Stimulated activated CD4-positive, alpha-beta T cell treated with anti-CD3 and anti-CD28 coated beads, Interleukin-4, amount 100 ng/mL, for 48 hours (primary cell): ENCODE measurements at places on chromosomes 4 and X.
A peak's percentile ranks its signal among the peaks of the same experiment; 100 is the strongest.

GRCh38 chrX:71846429-71846828 is 64.2 kb upstream of the NHSL2 start:
- DNase-seq: no peak

DNA sequence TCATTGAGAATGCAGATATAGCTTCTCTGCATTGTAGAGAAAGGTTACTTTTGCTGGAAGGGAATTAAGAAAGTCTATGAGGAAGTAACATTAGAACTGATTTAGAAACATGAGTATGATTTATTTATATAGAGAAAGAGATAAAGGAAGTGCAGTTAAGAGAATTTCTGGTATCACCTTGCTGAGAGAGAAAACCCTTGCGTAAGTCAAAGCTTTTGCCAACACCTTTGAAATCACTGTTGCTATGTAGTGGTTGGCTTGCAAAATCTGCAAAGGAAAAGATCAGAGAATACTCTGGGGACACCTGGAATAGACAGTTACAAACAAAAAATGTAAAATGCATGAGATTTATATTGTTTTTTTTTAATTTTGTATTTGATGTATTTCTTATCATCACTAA is 137.3 kb upstream of the RXFP1 start:
- no peak for DNase-seq

DNA sequence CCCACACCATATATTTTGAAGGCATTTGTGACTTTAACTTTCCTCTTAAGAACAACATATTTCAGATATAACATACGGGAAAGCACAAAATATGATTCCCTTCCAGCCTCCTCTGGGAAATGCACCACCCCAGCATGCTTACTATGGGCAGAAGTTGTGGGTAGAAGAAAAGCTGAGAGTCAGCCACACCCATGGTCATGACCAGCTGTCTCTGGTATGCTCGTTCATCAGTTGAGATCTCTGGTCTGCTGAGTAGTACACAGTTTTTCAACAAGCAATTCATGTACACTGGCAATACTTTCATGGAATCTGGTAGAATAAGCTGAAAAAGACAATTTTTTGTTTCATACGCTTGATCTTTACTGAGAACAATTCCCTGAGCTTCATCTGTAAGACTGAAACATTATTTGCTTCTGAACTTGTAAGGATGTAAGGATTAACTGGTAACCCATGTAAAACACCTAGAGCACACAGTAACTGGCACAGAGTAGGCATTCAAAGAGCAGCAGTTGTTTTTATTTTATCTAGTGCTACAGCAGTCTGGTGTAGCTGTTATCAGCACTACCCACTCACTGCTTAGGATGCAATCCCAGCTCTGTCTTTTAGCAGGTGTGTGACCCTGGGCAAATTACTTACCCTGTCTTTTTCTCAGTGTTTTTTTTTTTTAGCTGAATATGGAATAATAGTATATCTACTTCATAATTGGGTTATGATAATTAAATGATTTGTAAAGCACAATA is 47.6 kb downstream of the METTL14 start:
- no peak for DNase-seq

DNA sequence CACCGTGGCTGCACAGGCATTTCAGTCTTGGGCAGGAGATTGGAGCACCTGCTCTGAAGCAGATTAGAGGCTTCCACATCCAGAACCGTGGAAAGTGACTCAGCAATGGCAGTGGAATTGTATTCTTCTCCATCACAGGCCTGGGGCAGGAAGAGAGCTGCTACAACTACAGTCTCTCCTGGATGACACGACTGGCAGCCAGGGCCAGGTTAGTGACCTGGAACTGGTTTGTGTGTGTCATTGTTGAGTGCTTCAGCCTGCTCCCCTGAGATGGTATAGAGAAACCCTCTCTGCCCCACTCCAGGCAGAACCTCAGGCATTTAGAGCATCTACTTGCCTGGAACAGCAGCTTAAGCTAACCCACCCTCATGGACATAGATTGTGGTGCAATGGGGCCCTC is 596.5 kb upstream of the INTU start:
- no peak for DNase-seq

DNA sequence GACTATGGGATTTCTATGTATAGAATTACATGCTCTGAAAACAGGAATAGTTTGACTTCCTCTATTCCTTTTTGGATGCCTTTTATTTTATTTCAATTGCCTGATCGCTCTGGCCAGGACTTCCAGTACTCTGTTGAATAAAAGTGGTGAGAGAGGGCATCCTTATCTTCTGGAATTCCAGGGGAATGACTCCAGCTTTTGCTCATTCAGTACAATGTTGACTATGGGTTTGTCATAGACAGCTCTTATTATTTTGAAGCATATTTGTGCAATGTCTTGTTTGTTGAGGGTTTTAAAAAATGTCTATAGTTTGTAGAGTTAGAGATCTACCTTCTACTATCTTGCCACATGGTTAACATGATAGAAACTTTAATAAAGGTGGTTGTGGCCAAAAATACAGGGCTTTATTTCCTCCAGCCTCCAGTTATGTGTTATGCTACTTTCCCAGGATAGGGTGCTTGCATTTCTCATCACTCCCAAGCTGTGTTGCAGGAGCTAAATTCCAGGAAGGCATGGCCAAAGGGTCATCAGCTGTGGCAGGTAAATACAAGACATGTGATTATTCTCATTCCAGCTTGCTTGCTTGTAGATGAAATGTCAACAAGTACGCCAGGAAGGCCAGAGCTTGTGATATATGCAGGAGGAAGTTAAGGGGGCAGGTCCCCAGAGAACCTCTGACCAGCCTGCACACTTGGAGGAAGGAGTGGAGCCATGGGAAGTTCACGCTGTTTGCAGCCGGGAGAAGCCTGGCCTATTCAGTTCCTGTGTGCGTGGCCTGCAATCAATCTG is 142.4 kb upstream of the CPXCR1 start:
- no peak for DNase-seq

- DNase-seq: no peak
Measured at GRCh38 chrX:42399632-42400024, 378.3 kb downstream of the PPP1R2C start.

- peak; percentile 1 for DNase-seq
Measured at GRCh38 chrX:9730752-9731151, 34.9 kb downstream of the GPR143 start.

- DNase-seq: no peak
Measured at GRCh38 chr4:165426823-165427222, 48.0 kb downstream of the CPE start.

- DNase-seq: no peak
Measured at GRCh38 chr4:99362768-99363167, 10.2 kb upstream of the ADH1C start.

DNA sequence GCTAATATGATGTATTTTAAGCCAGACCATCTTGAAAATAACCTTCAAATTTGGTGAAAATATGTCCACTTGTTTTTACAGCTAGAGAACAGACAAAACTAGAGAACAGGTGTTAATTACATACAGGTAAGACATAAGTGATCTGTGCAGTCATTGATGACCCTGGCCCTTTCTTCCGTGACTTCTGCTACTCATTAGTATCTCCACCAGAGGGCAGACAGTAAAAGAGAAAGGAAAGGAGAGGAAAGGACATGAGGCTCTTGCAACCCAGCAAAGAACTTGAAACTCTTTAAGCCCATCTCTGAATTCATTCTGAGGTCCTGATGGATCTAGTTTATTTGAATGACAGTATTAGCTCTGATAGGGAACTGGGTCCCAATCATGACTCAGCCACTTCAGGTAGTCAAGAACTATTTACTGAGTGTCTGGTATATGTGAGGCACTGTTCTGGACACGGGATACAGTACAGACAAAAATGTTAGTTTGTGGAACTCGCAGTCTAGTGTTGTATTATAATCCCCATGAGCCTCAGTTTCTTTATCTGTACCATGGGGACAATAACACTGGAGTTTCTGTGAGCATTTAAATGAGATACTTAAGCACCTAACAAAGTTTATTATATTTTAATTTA is 121.0 kb upstream of the TEX13D start:
- DNase-seq: no peak

DNA sequence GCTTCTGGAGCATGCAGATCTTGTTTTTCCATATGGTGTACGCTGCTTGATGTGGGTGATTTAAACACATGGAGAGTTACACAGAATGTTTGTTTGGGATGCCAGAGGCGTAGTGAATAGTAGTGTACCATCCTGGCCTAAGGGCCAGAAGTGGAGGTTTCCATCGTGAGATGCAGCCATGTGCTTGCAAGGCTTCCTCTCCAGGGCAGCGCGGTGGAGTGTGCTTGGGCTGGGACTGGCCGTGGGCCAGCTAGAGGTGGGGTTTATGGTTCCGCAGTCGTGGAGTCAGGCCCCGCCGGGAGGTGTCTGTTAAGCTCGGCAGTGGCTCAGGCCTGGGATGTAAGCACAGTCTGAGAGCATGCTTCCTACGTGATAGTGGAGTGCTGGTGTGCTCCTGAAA is 14.0 kb downstream of the STOX2 start:
- no peak for DNase-seq

GRCh38 chr4:7381221-7381889 is 53.4 kb downstream of the PSAPL1 start:
- DNase-seq: no peak

DNA sequence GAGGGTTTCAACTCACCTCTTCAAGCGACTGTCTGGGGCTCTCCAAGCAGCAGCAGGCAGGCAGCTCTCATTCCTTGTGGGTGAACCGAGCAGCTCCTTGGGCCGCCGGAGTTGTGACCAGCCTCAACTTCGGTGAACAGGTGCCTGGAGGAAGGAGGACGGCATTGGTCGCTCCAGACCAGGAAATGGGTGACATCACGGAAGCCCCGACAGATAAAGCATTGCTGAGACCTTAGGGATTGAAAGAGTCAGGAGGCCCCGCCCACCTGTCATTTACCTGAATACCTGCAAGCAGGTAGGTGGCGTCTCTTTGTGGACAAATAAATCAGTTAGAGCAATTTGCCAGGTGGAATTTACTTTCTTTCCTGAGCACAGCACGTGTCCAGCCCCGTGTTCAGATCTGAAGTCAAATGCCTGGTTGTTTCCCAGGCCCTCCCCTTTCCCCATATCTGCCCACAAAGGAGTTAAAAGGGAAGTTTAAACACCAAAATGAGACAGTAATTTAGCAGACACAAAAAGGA is at the start of gene LNX1:
Gene LNX1, minus strand, starts transcription at position 115 of the 521 bp plus-strand sequence. CDS start 17,484 bp downstream, outside the sequence.
- no peak for DNase-seq

DNA sequence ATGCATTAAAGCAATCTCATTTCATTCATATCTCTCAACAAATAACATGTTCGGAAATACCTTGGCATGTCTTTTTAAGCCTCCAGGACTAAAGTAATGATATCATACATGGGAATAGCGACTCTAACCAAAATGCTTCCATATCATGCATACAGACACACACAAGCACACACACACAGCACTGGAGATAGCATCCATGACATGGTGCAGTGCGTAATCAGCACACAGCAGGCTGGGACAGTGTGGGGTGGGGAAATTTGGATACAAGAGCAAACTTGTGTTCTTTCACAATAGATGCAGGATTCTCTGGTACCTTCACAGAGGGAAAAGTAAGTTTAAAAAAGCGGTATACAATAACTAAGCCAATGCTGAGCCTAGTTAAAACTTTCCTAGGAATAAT is 132.3 kb upstream of the HPGD start:
- no peak for DNase-seq

DNA sequence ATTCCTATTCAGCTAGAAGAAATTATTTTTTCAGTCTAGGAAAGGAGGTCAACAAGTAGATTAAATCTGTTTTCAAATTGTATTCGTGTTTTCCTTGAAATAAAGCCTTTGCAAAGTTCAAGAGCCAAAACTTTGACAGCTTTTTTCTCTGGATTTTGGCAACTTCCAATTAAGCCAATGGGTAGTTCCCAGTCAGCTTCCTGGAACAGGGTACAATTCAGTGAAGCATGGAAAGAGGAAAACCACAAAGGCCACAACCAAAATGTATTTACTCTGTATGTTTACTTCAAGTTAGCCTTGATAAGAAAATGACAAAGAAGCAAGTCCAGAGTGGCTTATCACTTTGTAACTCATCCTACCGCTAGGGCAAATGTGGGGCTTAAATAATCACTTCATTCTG is 188.6 kb downstream of the COMMD8 start:
- no peak for DNase-seq
